ENCODE measurements at places on chromosomes 16 and 17.

DNA sequence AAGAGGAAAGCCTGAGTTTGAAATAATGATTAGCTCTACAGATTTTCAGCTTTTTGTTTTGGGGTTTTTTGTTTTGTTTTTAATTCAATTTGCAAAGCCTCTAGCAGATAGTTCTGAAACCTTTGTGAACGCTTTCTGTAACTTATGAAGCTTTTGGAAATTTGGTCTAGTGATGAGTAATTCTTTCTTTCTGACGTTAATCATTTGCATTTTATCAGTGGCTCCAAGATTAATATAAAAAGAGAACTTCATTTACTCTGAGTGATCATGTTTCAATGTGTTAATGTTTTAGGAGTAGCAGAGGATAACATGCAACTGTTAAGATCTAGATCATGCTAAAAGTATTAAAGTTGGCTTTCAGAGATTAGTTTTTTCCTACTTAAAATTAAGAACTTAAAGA is 160.3 kb upstream of the TBX2 start:
- no peak for DNase-seq

DNA sequence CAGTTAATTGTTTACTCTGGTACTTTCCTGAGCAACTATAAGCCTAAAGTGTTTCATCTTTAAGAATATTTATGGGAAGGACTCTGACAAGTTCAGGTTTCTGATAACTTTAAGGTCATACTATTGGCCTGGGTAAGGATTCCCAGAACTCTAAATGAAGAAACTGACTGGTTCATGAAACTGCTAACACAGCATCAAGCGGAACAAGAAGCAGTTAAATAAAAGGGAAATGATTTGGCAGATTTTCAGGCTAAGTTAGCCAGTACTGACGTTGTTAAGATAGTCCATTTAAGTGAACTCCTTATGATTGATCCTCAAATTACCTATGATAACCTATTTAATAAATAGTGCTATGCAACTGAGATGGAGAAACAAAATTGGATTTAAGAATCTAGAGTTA is 101.6 kb upstream of the CES5A start:
- DNase-seq, result no peak

GRCh38 chr17:69869667-69870066 is 205.4 kb upstream of the KCNJ16 start:
- no peak for DNase-seq

GRCh38 chr16:54193665-54194333 is 92.8 kb downstream of the IRX3 start:
- DNase-seq, result peak; percentile 73

GRCh38 chr17:6347776-6348175 is 87.1 kb downstream of the AIPL1 start:
- no peak for DNase-seq

GRCh38 chr17:12902046-12902445 is 112.7 kb downstream of the ARHGAP44 start:
- no peak for DNase-seq

GRCh38 chr16:29738514-29738913 is 7.3 kb downstream of the C16orf54 start:
- DNase-seq, result no peak
